ENCODE measurements at places on chromosomes 6 and 20. TPM values are rescaled to one million over a fixed set of nuclear protein-coding genes. Genes with fewer than 3 reads are reported as not detected.

Gene SIM1
- not detected for total RNA-seq

Gene ZNF292
- total RNA-seq: 66.6 TPM

- DNase-seq: no peak
These were observed 268.4 kb upstream of the PRND start for GRCh38 chr20:4453359-4453758.

- DNase-seq: no peak
These were observed 62.4 kb upstream of the QKI start for GRCh38 chr6:163352011-163352685.

DNA sequence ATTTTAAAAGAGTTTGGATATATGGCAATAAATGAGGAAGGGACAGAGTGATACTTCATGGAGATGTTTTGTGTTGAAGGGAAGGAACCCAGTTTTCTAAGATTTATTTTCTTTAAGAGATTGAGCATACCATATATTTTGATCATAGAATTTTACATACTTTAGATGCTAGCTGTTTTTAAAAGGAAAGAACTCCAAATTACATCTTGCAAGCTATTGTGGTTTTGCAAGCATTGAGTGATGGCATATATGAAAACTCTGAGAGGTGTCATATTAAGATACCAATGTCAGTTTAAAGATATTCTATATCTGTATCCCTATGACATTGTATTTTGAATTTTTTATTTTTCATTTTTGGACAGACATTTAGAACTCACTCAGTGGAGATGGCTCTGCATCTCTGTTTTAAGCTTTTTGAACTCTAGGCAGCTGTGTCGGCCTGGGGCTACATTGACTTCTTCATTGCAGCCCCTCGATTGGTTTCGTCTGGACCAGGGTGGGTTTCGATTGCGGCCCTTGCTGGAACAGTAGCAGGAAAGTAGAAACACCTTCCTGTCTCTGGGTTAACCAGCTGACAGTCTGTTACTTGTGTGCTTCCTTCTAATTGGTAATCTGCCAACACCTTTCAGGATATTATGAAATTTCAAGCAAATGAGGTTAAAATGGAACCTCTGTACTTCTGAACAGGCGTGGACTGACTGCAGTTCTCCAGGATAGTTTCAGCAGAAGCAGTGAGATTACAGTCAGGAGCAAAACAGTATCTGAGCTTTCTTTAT lies 14.0 kb downstream of the IGF2R start:
- DNase-seq: no peak
